Activated CD8-positive, alpha-beta T cell treated with anti-CD3 and anti-CD28 coated beads, Interleukin-2, amount 10 ng/mL, durations not matched to agents 7 days and 5 days (primary cell): ENCODE measurements at places on chromosomes 6 and 20.

- no peak for DNase-seq
Observed at GRCh38 chr6:39773782-39774181, 18.4 kb upstream of the DAAM2 start.

DNA sequence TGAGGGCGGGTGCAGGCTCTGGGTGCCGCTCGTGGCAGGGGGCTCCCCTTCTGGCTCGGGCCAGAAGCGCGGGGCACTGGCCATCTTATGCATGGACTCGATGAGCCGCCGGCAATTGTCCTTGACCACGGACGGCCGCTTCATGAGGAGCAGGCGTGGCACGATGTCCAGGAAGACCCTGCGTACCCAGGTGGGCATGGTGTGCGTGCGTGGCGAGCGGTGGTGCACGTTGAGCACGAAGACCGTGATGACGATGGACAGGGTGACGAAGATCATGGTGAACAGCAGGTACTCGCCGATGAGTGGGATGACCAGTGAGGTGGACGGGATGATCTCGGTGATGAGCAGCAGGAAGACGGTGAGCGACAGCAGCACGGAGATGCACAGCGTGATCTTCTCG, 11.0 kb downstream of the CHRNA4 start:
- DNase-seq = no peak

GRCh38 chr6:47529734-47530133, 52.1 kb downstream of the CD2AP start:
- no peak for DNase-seq

DNA sequence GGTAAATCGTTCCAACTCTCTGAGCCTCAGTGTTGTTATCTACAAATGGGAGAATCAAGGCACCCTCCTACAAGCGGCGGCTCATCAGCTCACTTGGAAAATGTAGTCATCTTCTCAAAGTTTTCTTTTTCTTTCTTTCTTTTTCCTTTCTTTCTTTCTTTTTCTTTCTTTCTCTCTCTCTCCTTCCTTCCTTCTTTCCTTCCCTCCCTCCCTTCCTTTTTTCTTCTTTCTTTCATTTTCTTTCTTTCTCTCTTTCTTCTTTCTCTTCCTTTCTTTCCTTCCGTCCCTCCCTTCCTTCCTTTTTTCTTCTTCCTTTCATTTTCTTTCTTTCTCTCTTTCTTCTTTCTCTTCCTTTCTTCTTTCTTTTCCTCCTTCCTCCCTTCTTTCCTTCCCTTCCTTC, 55.0 kb upstream of the TGM3 start:
- no peak for DNase-seq

DNA sequence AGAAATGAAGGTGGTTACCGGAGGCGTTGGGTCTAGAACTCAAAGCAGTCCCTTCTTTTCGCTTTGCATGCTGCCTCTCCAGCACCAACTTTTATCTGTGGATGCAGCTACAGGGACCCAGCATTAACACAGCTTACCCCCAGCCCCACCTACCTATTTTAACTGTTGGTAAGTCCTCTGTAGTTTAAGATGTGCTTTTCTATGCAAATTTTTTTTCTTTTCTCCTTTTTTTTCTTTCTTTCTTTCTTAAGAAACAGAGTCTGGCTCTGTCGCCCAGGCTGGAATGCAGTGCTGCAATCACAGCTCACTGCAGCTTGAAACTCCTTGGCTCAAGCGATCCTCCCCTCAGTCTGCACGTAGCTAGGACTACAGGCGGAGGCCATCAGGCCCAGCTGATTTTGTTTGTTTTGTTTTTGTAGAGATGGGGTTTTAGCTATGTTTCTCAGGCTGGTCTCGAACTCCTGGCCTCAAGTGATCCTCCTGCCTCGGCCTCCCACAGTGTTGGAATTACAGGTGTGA, 6.5 kb upstream of the USP45 start:
- DNase-seq = no peak

- no peak for DNase-seq
Observed at GRCh38 chr6:15427331-15428070, 181.6 kb downstream of the JARID2 start.

GRCh38 chr6:159256128-159256527, 86.9 kb downstream of the FNDC1 start:
- no peak for DNase-seq

- peak; percentile 28 for DNase-seq
Observed at GRCh38 chr6:13725570-13725969, 13.9 kb upstream of the RANBP9 start.

GRCh38 chr6:33678932-33679490, 32.5 kb downstream of the UQCC2 start:
- DNase-seq = no peak

DNA sequence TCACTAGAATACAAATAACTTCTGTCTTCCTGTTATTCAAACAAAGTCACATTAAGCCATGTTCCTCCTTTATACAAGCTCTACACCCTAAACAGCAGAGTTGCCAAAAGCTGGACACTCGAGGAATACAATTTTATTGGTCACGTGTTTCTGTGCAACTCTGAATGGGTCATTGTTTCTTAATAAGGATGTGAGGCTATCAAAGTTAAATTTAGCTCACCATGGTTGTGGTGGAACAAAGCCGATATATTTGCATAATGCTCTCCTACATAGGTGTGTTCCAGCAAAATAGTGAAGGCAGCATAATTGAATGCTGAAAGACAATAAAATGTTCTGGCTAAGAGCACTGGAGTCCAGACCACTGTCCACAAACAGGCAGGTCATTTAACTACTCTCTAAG, 36.9 kb upstream of the CD2AP start:
- DNase-seq = no peak

DNA sequence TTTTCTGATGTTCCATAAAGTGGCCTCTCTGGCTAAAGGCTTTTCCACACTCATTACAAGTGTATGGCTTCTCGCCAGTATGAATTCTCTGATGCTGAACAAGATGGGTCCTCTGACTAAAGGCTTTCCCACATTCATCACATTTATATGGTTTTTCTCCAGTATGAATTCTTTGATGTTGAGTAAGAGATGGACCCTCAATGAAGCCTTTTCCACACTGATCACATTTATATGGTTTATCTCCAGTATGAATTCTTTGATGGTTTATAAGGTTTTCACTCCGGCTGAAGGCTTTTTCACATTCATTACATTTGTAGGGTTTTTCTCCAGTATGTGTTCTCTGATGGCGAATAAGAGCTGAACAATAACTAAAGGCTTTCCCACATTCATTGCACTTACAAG, 20.4 kb downstream of the ZNF184 start:
- no peak for DNase-seq

DNA sequence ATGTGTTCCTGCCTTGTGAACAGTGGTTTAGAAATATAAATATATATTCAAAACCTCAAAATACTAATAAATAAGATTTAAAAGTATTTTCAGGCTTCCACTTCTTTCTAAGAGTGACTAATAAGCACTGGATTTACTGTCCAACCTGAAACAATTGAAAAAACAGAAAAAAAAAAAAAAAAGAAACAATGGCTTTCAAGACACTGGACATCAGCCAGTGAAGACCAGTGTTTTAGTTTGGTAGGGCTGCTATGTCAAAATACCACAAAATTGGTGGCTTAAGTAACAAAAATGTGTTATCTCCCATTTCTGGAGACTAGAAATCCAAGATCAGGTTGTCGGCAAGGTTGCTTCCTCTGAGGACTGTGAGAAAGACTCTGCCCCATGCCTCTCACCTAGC, 101.4 kb upstream of the PDE7B start:
- no peak for DNase-seq

- DNase-seq = no peak
Observed at GRCh38 chr6:166499350-166500163, 86.9 kb downstream of the RAMACL start.

DNA sequence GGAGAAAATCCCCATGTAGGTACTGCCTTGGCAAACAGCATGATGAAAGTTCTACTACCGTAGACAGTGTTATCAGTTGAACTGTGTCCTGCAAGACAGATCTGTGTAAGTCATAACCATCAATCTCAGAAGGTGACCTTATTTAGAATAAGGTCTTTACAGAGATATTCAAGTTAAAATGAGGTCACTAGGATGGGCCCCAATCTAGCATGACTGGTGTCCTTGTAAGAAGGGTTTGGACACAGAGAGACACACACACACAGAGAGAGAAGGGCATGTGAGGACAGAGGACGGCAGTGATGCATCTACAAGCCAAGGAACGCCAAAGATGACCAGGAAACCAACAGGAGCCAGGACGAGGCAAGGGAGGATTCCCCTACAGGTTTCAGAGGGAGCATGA, 8.8 kb downstream of the TXNDC5 start:
- no peak for DNase-seq

- DNase-seq = no peak
Observed at GRCh38 chr6:28002161-28002560, 45.1 kb downstream of the OR2B6 start.

- DNase-seq = no peak
Observed at GRCh38 chr20:11159728-11160127, 485.9 kb upstream of the JAG1 start.

DNA sequence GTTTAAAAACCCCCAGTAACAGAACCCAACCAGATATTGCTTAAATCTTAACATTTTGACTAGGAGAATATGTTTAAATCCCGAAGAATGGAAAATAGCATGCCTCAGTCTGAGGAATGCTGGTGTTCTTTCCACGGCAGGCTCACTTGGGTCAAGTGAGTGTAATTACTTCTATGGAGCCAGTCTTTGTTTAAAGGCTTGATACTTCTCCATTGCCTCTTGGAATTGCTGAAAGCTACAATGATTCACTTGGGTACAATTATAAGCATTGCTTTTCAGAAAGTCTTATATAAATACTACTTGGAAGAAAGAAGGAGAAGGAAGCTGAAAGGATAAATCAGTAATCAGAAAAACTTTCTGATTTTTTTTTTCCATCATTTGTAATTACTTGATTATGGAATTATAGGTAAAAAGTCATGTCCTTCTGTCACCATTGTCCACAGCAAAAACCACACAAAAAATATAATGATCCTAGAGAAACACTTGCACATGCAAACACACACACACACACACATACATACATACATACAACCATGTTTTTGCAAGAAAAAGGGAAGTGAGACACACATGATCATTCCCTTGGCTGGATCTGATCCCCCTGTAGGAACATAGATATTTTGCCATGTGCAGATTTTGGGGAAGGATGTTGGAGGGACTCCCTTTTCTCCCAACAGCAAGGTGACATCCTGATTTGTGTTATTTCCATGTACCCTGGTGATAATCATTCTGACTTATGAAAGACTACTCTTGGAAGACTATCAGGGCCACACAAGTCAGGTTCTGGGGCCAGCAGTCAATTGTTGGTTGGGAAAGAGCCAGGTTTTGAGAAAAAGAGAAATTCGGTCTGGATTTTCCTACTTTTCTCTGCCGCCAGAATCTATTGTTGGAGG, 396.0 kb upstream of the BTBD3 start:
- no peak for DNase-seq

DNA sequence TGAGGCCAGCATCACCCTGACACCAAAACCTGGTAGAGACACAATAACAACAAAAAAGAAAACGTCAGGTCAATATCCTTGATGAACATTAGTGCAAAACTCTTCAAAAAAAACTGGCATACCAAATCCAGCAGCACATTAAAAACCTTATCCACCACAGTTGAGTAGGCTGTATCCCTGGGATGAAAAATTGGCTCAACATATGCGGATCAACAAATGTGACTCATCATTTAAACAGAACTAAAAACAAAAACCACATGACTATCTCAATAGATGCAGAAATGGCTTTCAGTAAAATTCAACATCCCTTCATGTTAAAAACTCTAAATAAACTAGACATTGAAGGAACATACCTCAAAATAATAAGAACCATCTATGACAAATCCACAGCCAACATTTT, 59.6 kb upstream of the PHIP start:
- DNase-seq = no peak

DNA sequence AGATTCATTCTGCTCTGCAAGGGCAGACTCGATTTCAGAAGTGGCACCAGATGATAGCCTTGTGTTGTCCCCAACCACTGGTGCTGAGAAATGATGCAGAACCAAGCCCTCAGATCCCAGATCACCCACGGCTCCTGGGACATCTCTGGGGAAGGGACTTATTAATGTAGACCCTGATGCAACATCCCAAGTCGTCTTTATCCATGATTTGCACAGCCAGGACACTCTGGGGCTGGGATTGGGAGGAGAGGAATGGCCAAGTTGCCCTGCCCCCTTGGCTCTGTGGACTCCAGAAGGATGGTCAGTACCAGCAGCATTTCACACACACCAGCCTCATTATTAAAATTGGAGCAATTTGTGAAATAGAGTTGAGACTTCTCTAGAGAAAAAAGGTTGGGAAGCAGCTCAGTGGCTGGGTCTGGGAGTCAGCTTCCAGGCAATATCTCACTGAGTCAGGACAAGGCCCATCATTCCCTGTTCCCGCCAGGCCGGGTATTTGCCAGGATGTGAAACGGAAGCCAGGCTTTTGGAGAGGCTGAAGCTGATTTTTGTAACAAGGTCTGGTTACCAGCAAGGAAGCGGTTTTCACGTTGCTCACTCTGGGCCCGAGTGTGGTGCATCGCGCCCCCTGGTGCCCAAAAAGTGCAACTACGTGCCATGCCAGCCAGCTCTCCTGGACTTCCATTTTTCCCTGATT, 67.4 kb downstream of the ZBTB2 start:
- DNase-seq = peak; percentile 79

DNA sequence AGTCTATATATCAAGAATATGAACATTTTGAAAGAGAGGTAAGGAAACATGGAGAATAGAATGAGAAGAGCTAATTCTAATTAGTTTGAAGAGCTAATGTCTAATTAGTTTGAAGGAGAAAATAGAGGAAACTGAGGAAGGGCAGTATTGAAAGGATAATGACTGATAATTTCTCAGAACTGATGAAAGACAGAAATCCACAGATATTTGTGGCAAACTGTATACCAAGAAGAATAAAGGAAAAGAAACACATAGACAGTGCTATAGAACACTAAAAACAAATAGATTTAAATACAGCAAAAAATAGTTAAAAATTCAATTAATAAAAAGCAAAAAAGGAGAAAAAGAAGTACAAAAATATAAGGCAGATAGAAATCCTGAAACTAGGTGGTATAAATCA, 354.4 kb downstream of the QKI start:
- no peak for DNase-seq

- DNase-seq = no peak
Observed at GRCh38 chr6:11416936-11417576, 120.5 kb upstream of the TMEM170B start.

DNA sequence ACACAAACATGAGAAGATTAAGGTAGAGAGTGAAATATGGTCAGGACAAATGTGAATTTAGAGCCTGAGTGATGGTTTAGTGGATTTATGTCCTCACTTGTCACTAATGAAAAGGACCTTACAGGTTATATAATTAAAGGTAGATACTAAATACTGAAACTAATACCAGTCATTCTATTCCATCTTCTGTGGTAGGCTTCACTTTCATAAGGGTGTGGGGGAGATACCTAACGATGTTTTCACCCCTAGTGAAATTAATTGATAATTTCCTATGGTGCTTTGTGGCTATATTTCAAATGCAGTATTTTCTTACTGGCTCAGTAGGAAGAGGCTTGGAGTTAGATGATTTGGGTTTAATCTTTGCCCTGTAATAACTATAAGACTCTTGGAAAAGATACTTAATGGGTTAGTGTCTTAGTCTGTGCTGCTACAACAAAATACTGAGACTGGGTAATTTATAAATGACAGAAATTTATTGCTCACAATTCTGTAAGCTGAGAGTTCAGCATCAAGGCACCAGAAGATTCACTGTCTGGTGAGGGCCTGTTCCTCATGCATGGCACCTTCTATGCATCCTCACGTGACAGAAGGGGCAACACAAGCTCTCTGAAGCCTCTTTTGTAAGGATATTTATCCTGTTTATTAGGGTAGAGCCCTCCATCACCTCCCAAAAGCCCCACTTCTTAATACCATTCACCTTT, 21.3 kb downstream of the RNF217 start:
- no peak for DNase-seq
